ENCODE measurements at places on chromosomes 2 and 18.

GRCh38 chr2:5867056-5867455 lies 174.9 kb downstream of the SOX11 start:
- DNase-seq: no peak

GRCh38 chr18:52341608-52342381 lies 1.8 kb downstream of the DCC start:
- no peak for DNase-seq

GRCh38 chr2:209671020-209671680 lies 100.5 kb upstream of the UNC80 start:
- DNase-seq: no peak

- DNase-seq: no peak
Measured at GRCh38 chr18:57353940-57354461, 1.6 kb downstream of the ST8SIA3 start.

- DNase-seq: no peak
Measured at GRCh38 chr2:101619191-101619591, 78.3 kb upstream of the MAP4K4 start.

- DNase-seq: no peak
Measured at GRCh38 chr2:59277671-59278070, 1036.5 kb upstream of the FANCL start.

DNA sequence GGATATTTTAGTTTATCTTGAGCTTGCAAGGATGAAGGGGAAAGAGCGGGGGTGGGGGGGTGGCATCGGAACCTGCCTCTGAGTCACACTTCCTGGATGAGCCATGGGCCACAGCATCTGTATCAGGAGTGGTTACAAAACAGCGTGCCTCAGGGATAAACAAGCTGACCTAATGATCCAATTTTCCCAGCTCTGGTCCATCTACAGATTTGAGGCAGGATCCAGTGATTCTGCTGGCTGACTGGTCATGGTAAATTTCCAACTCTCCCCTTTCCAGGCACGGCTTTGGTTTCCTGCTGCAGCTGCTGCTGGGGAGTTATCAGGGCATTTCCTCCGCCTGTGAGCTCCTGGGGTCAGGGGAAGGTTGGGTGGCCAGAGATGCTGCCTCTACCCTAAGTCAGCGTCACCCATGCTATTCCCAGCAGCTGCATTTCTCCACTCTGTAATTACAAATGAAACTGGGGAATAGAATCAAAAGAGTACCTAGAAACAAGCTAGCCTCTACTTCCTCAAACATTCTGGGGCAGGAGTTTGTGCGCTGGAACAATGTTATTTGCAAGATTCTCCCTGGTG lies 4.7 kb upstream of the HPCAL1 start:
- DNase-seq: peak; percentile 42

- DNase-seq: no peak
Measured at GRCh38 chr2:178088774-178089270, 16.2 kb upstream of the PDE11A start.

DNA sequence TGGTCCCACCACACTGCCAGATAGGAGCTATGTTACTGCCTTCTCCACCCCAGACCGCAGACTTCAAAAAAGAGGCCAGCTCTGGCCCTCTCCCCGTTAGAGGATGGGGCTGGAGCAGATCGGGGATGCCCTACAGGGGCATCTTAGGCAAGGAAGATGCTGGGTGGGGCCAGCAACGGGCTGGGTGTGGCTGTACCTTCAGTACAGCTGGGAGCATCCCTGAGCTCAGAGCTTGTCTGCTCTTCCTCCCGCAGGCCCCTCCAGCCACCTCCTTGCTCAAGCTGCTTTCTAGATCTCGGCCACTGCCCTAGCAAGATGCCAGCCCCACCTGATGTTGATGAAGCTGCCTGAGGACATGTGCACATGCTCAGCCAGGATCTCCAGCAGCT lies 9.8 kb downstream of the PTPRN start:
- no peak for DNase-seq

- DNase-seq: no peak
Measured at GRCh38 chr2:226953206-226953605, 117.4 kb downstream of the RHBDD1 start.

- DNase-seq: no peak
Measured at GRCh38 chr2:169997140-169997887, 170.1 kb downstream of the UBR3 start.

GRCh38 chr18:70296289-70296688 lies 7.4 kb downstream of the SOCS6 start:
- DNase-seq: no peak

- DNase-seq: no peak
Measured at GRCh38 chr18:22213333-22213973, 44.1 kb downstream of the GATA6 start.

GRCh38 chr2:127986548-127987079 lies 41.2 kb downstream of the SAP130 start:
- DNase-seq: no peak
